ENCODE measurements at places on chromosomes 2 and 18. TPM values are rescaled to one million over a fixed set of nuclear protein-coding genes. Genes with fewer than 3 reads are reported as not detected.

Gene HRH4
- total RNA-seq, result not detected

Gene SEH1L
- 64.8 TPM for total RNA-seq

Gene GYPC
- not detected for total RNA-seq

Gene GPR75
- total RNA-seq, result 1.2 TPM

Gene SEMA4C
- 11.2 TPM for total RNA-seq

Gene CRYGD
- not detected for total RNA-seq

Gene ATOH8
- 3.8 TPM for total RNA-seq

Gene BCL11A
- total RNA-seq, result 9.8 TPM

Gene GPR45
- total RNA-seq, result not detected

Gene DQX1
- 0.13 TPM for total RNA-seq

DNA sequence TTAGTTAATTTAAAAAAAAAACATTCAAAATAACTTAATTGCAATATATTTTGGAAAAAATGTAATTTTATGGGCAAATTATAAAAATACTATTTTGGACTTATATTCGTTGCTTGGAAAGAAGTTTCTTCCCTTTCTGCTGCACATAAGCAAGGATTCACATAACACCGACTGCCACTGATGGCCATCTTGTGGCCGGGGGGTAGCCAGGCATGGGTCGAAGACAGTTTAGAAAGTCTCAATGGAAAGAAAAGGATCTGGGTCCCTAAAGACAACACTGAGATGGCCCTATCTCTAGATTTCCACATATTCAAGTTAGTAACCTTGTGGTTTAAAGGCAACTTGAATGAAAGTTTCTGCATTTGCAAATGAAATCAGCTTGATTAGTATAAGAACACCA is 318.6 kb downstream of the AKAIN1 start:
- no peak for DNase-seq

GRCh38 chr2:85828725-85829124 is 60.1 kb downstream of the ST3GAL5 start:
- no peak for DNase-seq

- DNase-seq, result no peak
Measured at GRCh38 chr2:133986881-133987795, 266.7 kb upstream of the MGAT5 start.

GRCh38 chr2:8089596-8089995 is 592.3 kb upstream of the ID2 start:
- peak; percentile 10 for DNase-seq

GRCh38 chr2:181553244-181553643 is 96.1 kb downstream of the ITGA4 start:
- no peak for DNase-seq

DNA sequence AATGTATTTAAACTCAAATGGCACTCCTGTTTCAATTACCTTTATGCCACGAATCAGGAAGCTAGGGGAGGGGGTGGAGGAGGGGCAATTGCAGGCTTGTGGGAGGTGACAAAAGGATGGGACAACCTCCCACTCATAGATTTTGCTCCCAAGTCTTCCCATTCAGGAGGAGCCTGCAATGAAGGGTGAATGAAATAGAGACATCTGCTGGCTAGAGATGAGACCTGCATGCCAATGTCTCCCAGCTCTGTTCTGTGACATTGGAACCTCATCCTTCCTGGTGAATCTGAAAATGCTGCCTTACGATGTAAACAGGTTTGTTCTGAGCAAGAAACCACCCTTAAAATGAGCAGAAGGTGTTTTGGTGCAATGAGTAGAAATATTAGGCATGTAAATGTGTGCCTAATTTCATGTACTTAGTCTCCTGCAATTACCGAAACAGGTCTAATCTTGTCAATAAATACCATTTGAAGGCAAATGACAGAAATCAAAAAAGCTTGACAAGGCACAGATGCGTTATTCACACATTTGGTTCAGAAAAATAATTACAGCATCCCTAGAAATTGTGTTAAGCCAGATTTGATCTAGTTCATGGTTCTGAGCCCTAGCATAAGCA is 2.7 kb upstream of the PID1 start:
- DNase-seq, result peak; percentile 87

GRCh38 chr2:68172990-68173700 is 15.5 kb downstream of the PNO1 start:
- DNase-seq, result no peak

GRCh38 chr2:32820088-32820487 is 126.7 kb upstream of the LTBP1 start:
- DNase-seq, result no peak

GRCh38 chr2:76446872-76447271 is 736.2 kb upstream of the GCFC2 start:
- no peak for DNase-seq

DNA sequence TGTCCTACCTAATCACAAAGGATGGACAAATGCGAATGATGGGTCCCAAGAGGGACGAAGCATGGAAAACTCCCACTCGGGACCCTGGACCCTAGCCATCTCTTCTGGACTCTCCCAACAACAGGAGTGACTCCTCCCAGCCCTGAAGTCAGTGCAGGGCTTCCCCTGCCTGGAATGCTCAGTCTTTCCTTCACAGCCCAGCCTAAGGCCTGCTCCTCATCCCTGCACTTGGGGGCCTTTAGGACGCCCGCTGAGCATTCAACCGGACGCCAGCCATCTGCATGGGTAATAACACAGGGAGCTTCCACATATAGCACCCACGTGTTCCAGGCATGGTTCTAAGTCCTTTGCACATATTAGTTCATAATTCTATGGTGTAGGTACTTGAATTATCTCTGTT is 237.5 kb downstream of the KLHL29 start:
- DNase-seq, result no peak

DNA sequence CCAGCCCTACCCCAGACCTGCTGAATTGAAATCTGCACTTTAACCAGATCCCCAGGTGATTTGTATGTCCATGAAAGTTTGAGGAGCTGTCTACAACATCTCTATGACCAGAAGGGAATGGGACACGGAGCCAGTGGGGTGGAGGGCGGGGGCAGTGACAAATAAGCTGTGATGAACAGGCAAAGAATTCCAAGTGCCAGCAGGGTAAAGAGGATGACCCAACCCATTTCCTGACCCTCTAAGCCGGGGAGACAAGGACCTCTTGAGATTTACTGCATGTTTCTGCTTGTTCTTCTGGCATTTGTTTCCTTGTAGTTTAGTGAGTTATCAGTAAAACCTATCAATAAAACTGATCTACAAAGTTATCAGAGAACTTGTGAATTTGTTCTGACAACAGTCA is 8.7 kb downstream of the TET3 start:
- peak; percentile 66 for DNase-seq

GRCh38 chr2:29016504-29016903 is 35.4 kb downstream of the TOGARAM2 start:
- no peak for DNase-seq

- DNase-seq, result no peak
Measured at GRCh38 chr2:207692206-207693065, 19.0 kb upstream of the CCNYL1 start.

- DNase-seq, result no peak
Measured at GRCh38 chr2:23793476-23793875, 133.4 kb downstream of the ATAD2B start.

DNA sequence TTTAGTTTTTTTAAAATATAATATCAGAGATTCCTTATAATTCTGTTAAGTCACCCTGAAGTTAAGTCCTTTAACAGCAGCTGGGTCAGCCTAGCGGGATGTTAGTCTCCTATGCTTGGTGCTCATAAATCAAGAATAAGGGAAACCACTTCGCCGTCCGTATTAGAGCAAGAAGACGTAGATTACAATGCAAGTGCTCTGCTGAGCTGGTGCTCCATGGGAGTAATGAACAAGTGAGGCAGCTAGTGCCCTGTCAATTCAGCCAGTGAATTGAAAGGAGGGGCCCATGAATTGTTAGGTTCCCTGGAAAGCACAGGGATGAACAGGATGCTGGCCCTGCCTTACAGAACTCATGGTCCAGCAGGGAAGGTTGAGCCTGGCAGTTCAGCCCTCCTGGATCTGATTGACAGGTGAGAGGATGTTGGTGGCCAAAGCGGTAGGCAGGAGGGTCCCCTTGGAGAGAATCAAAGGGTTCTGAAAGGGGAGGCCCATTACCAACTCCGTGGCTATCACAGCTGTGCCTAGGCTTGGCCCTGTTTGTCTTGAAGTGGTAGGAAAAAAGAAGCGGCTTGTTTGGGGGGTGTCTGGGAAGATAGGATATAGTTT is 30.8 kb downstream of the PLB1 start:
- no peak for DNase-seq

Data from HT1080 (cell line).